ENCODE measurements at places on chromosomes 12 and 14.
A peak's percentile ranks its signal among the peaks of the same experiment; 100 is the strongest.

DNA sequence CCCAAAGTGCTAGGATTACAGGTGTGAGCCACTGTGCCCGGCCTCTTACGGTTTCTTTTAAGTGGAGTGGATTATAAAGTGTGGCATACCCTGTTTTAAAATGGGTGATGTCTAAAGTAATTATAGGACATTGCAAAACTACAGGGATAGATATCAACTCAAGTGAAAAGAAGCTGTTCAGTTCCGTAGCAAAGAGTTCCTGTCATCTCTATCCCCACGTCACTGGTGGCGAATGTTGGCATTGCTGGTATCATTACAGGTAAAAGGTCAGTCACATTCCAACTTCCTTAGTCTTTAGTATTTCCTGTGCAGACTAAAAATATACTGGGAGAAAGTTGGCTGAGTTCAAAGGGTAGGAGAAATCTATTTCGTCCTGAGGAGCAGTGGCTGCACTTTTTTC lies 95.6 kb upstream of the SLC38A2 start:
- no peak for DNase-seq

GRCh38 chr12:100163416-100164152 lies 20.9 kb upstream of the BLTP3B start:
- DNase-seq = peak; percentile 80

DNA sequence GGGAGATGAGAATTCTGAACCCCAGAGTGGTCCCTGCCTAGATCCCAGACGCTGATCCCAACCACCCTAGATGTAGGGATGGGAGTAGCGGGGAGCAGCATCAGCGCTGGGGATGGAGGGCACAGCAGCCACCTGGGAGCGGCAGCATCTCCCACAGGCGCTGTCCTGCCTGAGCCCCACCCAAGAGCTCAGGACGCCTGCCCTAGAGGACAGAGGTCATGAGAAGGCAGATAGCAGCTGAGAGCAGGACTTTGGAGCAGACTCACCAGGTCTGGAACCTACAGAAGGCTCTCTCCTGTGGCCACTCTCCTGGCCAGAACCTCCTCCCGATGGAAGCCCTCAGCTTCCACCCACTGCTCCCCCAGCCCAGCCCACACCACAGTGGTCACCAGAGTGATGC lies 7.2 kb downstream of the CCDC85C start:
- DNase-seq = no peak

DNA sequence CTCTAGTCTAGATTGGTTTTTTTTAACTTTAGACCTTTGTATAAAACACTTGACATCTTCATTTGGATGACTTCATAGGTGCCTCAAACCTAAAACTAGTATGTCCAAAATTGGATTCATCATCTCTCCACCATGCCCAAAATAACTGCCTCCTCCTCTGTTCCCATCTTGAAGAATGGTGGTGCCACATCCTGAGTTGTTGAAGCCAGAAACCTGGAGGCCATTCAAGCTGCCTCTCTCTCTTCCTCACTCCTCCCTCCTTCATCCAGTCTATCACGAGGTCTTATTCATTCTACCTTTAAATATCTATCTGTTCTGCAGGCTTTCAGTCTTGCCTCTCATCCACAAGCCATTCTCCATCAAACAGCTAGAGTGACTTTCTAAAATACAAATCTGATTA lies 26.5 kb upstream of the USP44 start:
- DNase-seq = no peak

DNA sequence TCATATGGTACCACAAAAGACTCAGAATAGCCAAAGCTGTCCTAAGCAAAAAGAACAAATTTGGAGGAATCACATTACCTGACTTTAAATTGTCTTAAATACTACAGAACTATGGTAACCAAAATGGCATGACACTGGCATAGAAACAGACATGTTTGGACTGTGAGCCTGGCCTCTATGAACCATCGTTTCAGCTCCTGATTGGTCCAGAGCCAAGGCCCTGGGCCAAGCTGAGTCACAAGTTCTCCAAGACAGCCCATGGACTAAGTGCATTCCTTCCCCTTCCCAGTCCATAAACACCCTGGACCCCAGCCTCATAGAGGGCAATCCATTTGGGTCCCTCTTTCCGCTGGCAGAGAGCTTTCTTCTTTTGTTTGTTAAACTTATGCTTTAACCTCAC lies 12.1 kb upstream of the PRR4 start:
- no peak for DNase-seq

GRCh38 chr14:101176535-101177205 lies 273.1 kb upstream of the RTL1 start:
- DNase-seq = no peak

- peak; percentile 13 for DNase-seq
These were observed at the start of gene ITGA5 for GRCh38 chr12:54419088-54419887. TSS of gene ITGA5 (minus strand) at chr12:54419266. CDS start at chr12:54419198, 68 bp downstream.

- peak; percentile 78 for DNase-seq
These were observed 3.4 kb downstream of the TAMALIN start for GRCh38 chr12:52010152-52010622.

- DNase-seq = no peak
These were observed 99.9 kb upstream of the RFLNA start for GRCh38 chr12:124194893-124195566.

- peak; percentile 98 for DNase-seq
These were observed 2.2 kb upstream of the NFATC4 start for GRCh38 chr14:24365600-24366412.

DNA sequence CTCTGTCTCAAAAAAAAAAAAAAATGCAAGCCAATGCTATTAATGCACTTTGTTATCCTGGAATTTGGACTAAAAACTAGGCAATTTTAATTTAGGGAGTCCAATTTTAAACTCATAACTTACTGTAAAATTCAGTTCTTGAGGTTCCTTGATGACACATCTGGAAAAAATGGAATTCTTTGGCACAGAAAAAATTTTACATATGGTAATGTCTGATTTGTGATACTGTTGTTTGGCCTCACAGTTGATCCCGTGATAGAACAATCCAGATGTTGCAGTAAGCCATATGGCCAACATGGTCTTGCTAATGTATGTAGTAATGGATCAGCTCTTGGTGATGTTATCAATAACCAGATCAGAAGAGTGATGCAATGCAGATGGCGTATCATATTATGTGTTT lies 1089.8 kb downstream of the FLRT2 start:
- DNase-seq = no peak

DNA sequence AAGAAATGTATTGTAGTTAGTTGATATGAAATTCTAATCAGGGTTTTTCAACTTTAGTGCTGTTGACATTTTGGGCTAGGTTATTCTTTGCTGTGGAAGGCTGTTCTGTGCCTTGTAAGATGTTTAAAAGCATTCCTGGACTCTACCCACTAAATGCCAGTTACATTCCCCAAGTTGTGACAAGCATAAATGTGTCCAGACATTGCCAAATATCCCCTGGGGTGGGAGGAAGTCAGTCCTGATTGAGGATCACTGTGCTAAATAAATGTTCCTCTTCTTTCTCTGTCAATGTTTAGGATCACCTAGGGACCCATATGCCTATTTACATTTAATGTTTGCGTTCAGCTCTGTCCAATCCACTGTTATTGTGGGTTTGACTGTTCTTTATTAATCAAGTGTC lies 268.3 kb downstream of the TMTC2 start:
- DNase-seq = no peak

GRCh38 chr14:50303744-50304471 lies 8.1 kb downstream of the L2HGDH start:
- DNase-seq = no peak

- no peak for DNase-seq
These were observed 163.3 kb downstream of the ETV6 start for GRCh38 chr12:11812586-11813437.

DNA sequence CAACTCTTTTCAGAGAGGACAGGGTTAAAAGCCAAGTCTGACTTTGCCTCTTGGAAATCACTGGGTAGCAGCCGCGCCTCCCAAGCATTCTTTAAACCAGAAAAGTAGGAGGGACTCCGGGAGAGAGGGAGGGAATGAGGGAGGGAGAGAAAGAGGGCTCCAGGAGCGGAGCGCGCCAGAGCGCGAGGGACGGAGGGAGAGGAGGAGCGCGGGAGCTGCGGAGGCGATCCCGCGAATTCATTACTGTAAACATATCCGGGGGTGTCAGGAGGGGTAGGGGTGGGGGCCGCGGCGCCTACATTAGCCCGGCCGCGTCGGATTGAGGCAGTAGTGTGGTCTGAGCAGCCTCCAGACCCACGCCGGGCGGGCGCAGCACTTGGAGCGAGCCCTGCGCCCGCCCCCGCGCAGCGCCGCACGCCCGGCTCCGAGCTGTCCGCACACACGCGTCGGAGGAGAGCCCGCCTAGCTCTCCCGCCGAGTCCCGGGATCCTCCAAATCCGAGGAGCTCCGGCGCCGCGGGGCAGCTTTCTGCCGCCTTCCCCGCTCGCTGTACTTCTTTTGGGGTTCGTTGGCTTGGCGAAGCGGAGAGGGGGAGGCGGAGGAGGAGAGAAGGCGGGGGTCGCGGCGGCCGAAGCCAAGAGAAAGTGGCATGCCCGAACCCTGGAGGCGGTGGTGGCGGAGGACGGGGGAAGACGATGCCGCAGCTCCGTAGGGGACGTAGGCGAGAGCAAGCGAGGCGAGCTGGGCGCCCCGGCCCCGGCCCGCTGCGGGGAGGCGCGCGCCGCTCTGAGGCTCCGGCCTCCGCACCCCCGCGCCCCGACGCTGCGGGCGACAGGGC lies 3.3 kb downstream of the FLRT2 start:
- DNase-seq = peak; percentile 85

DNA sequence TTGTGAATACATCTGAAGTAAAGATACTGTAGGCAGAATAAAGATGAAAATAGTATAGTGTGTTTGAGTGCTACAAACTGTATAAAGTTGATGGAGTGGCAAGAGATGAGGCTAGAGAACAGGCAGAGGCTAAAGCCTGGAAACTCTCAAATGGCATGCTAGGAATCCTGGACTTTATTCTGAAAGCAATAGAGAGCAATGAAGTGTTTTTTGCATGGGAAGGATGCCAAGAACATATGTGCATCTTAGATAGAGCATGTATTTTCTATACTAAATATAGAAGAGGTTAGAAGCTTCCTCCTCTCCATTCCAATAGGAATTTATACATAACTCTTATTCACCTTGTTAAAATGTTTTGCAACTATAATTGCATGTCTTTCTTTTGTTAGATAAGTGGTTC lies 86.3 kb upstream of the TMTC2 start:
- peak; percentile 27 for DNase-seq

- DNase-seq = no peak
These were observed 1.8 kb downstream of the TMCC3 start for GRCh38 chr12:94648578-94648977.

- DNase-seq = peak; percentile 42
These were observed 511 bp downstream of the ANO6 start for GRCh38 chr12:45216230-45216982.

- DNase-seq = no peak
These were observed 396.7 kb upstream of the PDE3A start for GRCh38 chr12:19971361-19972280.

DNA sequence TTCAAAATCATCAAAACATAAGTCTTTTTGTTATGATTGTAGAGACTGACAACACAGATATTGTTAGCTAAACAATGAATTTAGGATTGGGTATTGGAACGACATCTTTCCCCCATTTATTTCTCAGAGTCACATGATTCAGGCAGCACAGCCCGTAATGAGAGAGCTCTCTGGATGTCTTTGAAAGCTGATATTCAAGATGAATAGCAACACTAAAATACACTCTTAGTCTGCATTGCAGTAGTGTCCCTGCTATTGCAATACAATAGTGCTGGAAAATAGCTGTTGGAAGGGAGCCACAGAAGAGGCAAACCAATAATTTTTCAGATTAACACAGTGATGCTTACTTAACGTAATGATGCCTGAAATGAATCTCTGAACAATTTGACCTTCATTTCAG lies 9.9 kb downstream of the GTSF1 start:
- no peak for DNase-seq

DNA sequence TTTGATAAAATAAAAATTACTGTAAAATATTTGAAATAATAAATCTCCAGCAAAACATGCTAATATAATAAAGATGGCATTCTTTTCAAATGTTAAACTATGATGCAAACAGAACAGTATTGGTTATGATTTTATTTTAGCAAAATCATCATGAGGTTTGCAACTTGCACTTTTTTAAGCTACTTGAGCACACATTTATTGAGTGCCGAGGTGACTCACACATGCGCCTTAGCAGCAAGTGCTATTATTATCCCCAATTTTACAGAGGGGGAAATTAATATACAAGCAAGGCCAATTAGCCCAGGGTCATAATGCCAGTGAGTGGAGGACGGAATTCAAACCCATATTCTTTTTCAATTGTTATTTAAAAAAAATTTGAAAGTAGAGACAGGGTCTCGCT lies 7.3 kb downstream of the DYRK4 start:
- DNase-seq = no peak

- no peak for DNase-seq
These were observed 136.4 kb downstream of the PHLDA1 start for GRCh38 chr12:75894965-75895754.

GRCh38 chr14:104981699-104982541 lies 3.7 kb upstream of the CLBA1 start:
- DNase-seq = no peak

- DNase-seq = no peak
These were observed 810.1 kb downstream of the FSCB start for GRCh38 chr14:43697003-43697402.

DNA sequence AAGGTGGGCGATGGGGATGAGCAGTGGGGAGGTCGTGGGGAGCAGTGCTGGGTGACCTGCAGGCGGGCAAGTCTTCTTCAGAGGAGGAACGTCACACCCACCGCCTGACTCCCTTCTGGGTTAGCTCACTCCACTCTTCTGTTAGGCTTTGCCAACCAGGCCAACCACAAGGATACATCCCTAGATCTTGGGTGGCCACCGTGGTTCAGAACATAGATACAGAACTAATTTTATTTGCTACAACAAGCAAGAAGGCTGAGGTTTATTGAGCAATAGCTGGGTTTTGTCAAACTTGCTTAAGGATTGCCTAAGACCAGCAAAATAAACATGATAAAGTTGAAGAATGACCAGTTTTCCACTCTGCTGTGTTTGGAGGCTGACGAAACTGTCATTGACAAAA lies 109.4 kb downstream of the DACT1 start:
- no peak for DNase-seq

GRCh38 chr12:120249266-120249874 lies 16.2 kb downstream of the PXN start:
- DNase-seq = no peak

GRCh38 chr14:78836777-78837176 lies 666.6 kb downstream of the NRXN3 start:
- DNase-seq = peak; percentile 95

GRCh38 chr12:75444429-75445136 lies 36.0 kb upstream of the GLIPR1 start:
- DNase-seq = no peak

DNA sequence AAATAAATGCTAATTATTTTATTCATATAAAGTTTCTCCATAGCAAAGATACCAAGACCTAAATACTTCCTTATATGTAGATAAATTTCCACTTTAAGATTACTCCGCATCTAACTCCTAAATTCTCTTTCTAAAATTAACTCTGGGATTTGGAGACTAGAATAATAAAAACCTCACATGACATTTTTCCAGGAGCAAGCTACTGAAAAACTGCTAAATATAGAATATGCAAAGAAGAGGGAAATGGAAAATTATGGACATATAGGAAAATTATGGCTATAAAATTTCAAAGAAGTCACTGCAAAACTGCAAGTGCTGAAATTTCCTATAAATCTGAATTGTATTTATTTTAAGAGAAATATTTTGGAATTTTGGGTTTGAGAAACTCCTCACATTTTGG lies 186.2 kb downstream of the DUSP6 start:
- no peak for DNase-seq

All from NCI-H524 (cell line).